ENCODE measurements at places on chromosomes 5 and 9. TPM values are rescaled to one million over a fixed set of nuclear protein-coding genes. Genes with fewer than 3 reads are reported as not detected.

DEPDC1B gene
- total RNA-seq = 0.44 TPM

IFNA8 gene
- not detected for total RNA-seq

DNA sequence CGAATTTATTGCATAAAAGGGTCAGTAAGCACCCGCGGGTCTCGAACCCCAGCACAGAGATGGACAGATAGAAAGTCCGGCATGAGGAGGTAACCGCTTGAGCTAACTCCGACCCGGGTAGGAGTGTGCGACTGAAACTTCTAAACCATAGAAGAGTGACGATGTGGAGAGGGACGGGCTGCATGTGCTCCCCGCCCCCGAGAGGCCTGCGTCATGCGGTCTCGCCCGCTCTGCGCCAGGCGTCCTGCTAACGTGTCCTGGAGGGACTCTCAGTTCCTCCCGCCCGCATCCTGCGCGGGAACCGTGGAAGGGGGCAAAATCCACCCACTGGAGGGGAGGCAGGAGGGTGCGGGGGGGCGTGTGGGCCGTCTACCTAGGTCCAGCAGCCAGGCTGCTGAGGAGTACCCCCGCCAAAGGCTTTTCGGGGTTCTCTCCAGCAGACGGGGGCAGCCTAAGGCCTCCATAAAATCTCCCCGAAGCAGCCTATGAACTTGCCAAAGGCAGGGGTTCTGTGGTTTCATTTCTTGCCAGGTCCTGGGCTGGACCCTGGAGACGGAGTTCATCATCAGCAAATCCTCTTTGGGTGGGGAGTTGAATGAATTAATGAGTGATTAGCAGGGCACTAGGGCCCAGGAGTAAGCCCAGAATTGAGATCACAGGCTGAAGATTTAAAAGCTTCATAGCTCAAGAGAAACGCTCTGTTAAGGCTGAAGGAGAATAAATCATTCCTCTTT, 51.9 kb downstream of the TGFBI start:
- peaks cover 15% of the 10 kb centered on the region for H3K4me1 ChIP-seq
- H3K27ac ChIP-seq = peak overlapping the region; percentile 47
- DNase-seq = peak; percentile 50
- peak overlapping the region; percentile 77 for H3K4me3 ChIP-seq
- H3K27me3 ChIP-seq = peaks cover 31% of the 10 kb centered on the region

ZNF454 gene
- not detected for total RNA-seq

DNA sequence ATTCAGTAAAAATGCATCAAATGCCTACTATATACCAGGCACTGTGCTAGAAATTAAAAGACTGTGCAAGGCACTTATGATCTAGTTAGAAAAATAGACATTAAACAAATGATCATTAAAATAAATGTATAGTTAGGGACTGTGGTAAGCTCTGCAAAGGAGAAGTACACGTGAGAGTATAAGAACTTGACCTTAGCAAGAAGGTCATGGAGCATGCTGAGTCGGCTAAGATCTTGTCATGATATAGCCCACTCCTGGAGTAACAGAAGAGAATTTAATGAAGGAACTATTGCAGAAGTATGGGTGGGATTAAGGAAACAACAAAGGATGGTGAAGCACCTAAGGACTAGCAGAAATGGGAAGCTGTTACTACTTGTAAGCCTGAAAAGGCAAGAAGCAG, 23.5 kb upstream of the SAP30L start:
- peaks cover 62% of the 10 kb centered on the region for H3K36me3 ChIP-seq
- no peak overlapping the region for H3K4me3 ChIP-seq
- H3K4me1 ChIP-seq = no peaks in the 10 kb centered on the region

DNA sequence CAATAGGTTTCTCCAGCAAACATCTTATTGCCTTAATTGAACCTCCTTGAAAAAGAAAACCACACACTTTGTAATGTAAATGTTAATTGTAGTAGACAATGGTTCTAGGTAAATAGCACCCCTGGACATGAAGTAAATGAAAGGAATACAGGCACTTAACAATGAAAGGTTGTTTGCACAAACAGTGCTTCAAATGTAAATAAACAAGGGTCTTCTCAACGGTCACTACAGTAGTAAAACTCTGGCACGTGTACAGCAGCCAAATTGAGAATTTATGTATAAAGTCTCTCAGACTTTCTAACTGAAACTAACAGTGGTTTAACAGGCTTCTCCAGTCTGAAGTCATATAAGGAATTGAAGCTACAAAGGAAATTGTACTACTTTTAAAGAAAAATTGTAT, 218.3 kb downstream of the MEF2C start:
- no peak overlapping the region for H3K4me3 ChIP-seq
- peaks cover 1% of the 10 kb centered on the region for H3K36me3 ChIP-seq
- no peak for DNase-seq
- H3K27ac ChIP-seq = no peak overlapping the region
- H3K4me1 ChIP-seq = peaks cover 37% of the 10 kb centered on the region

GRCh38 chr5:37375091-37375490, 4.0 kb upstream of the WDR70 start:
- DNase-seq = no peak
- H3K4me3 ChIP-seq = no peak overlapping the region
- peaks cover 23% of the 10 kb centered on the region for H3K4me1 ChIP-seq
- no peak overlapping the region for H3K27ac ChIP-seq
- H3K27me3 ChIP-seq = no peaks in the 10 kb centered on the region
- peaks cover 15% of the 10 kb centered on the region for H3K36me3 ChIP-seq

- no peaks in the 10 kb centered on the region for H3K36me3 ChIP-seq
- no peak overlapping the region for H3K4me3 ChIP-seq
- no peaks in the 10 kb centered on the region for H3K4me1 ChIP-seq
- no peak overlapping the region for H3K27ac ChIP-seq
- H3K27me3 ChIP-seq = no peaks in the 10 kb centered on the region
Observed at GRCh38 chr9:16544842-16545241, 325.6 kb downstream of the BNC2 start.

- peaks cover 11% of the 10 kb centered on the region for H3K27me3 ChIP-seq
- no peak for DNase-seq
- H3K4me3 ChIP-seq = no peak overlapping the region
Observed at GRCh38 chr9:124779368-124780059, 2.6 kb downstream of the OLFML2A start.

GABRA6 gene
- not detected for total RNA-seq

DNA sequence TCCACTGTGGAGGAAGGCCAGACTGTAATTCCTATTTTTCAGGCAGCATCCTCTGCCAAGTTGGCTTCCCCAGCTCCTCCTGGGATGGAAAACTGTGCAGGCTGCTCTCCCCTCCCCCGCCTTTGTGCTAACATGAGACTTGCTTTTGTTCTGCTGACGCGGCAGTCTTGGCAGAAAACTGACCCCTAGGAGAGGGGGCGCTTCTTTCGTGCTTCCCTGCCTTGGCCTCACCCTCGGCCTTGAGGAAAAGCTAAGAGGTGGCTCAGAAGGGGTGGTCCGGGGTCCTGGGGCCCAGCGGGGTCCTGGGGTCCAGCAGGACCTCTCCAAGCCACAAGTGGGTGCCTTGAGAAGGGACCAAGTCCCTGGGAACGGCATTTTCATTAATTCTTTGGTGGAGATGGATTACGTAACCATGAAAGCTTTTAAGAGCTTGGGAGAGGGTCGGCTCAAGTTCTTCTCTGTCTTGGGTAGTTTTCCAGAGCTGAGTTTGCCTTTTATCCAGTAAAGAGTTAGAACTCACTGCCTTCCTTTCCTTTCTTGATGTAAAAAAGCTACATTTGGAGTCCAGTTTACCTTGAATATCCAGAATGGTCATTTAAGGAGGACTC, 51.0 kb downstream of the SH3PXD2B start:
- no peak overlapping the region for H3K27ac ChIP-seq
- H3K27me3 ChIP-seq = peaks cover 16% of the 10 kb centered on the region
- DNase-seq = no peak
- H3K36me3 ChIP-seq = no peaks in the 10 kb centered on the region
- no peak overlapping the region for H3K4me3 ChIP-seq
- no peaks in the 10 kb centered on the region for H3K4me1 ChIP-seq

- no peaks in the 10 kb centered on the region for H3K36me3 ChIP-seq
- H3K4me3 ChIP-seq = no peak overlapping the region
- no peak for DNase-seq
- peaks cover 10% of the 10 kb centered on the region for H3K4me1 ChIP-seq
Observed at GRCh38 chr5:73438645-73439470, 9.7 kb downstream of the FOXD1 start.
